ENCODE measurements at places on chromosomes 7 and 10.
A peak's percentile ranks its signal among the peaks of the same experiment; 100 is the strongest.

DNA sequence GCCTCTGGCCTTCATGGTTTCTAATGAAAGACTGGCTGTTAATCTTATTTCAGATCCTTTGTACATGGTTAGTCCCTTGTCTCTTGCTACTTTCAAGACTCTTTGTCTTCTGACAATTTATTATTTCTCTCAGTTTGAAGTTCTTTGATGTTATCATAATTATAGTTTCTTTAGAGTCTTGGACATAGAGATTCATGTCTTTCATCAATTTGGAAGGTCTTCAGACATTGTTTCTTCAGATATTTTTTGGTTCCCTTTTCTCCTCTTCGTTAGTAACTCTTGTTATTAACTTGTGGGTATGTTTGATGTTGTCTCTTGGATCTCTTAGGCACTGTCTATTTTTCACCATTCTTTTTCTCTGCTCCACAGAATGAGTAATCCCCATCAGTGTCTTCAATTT lies 8.7 kb downstream of the ZNF37A start:
- no peak for DNase-seq

DNA sequence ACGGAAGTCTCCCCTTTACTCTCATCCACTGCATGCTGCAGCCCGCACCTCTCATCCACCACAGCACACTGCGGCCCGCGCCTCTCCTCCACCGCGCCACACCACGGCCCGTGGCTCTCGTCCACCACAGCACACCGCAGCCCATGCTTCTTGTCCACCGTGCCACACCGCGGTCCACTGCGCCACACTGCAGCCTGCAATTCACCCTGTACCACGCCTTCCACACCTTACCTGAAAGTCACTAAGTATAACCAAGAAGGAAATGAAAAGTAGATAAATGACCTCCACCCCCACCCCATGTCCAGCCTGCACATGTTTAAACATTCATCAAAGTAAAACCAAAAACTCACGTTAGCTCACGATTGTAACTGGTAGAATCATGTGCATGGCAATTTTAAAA lies 176.1 kb downstream of the DIP2C start:
- no peak for DNase-seq

GRCh38 chr10:124942317-124943169 lies 620 bp downstream of the ZRANB1 start:
- no peak for DNase-seq

DNA sequence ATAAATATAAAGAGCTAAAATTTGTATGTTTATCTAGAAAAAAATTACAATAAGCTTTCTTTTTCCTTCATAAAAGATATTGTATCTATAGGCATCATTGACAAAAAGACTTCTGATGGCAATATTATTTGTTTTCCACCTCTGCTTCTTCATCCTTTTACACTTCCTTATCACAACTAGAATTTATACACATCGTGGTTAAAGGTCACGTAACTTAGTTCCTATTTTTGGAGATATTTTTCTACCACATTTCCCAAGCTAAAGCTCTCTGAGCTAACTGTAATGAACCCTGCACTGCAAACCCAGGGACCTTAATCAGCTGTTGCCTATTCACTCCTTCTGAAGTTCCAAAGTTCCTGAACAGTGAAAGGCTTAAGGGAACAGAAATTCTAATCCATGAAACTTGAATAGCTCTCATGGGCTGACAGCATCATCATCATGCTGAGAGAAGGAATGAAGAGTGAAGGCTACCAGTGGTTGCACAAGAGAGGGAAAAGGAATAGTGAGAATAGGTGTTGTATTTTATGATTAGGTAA lies 106.1 kb upstream of the SLC13A1 start:
- DNase-seq, result no peak

DNA sequence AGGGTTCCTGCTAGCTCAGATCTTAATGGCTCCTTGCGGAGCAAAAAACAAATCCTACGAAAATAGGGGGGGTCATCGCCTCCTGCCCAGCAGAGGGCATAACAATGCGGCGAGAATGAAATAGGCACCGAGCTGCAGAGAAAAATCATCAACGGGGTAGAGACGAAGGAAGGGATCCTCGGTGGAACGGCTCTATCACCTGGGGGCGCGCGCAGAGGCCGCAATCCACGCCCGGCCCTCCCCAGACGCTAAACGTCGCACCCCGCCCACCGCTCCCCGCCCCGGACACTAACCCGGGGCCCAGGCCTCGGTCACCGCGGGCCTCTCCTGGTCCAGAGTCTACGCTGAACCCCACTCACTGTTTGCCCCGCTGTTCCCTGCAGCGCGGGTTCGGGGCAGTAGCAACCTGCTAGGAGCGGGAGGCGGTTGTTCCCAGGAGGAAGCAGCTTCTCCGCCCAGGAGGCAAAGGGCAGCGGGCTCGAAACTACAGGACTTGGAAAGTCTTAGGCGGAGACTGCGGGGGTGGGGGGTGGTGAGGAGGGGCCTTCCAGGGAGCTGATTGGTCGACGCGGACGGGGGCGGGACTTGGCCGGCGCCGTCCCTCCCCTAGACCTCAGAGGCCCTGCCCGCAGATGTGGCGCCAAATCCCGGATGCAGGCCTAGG lies at the start of gene TCAF1:
Gene TCAF1 (minus strand): TSS at position 509 of the 664 bp plus-strand sequence. CDS start 25,568 bp downstream, outside the sequence.
- DNase-seq, result peak; percentile 66

DNA sequence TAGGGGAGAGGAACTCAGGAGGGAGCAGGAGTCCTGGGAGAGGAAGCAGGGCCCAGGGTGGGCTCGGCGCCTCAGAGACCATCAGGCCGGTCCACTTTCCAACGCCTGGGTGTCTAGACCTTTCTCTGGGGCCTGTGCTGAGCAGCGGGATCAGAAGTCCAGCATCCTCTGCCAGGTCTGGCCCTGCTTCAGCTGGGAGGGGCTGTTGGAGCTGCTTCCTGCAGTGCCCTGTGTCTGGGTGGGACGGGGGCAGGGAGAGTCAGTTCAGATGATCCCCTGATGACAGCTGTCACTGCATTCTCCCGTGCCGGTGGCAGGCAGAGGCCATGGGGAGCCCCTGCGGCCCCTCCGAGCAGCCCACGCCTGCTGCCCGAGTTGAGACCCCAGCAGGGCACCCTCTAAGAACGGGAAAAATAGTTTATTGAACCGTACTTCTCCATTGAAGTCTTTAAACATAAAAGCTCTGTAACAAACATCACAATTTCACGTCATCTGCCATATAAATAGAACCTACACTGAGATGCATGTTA lies 23.3 kb downstream of the AP5Z1 start:
- DNase-seq, result no peak

- DNase-seq, result no peak
Observed at GRCh38 chr10:543862-544822, 145.3 kb downstream of the DIP2C start.

DNA sequence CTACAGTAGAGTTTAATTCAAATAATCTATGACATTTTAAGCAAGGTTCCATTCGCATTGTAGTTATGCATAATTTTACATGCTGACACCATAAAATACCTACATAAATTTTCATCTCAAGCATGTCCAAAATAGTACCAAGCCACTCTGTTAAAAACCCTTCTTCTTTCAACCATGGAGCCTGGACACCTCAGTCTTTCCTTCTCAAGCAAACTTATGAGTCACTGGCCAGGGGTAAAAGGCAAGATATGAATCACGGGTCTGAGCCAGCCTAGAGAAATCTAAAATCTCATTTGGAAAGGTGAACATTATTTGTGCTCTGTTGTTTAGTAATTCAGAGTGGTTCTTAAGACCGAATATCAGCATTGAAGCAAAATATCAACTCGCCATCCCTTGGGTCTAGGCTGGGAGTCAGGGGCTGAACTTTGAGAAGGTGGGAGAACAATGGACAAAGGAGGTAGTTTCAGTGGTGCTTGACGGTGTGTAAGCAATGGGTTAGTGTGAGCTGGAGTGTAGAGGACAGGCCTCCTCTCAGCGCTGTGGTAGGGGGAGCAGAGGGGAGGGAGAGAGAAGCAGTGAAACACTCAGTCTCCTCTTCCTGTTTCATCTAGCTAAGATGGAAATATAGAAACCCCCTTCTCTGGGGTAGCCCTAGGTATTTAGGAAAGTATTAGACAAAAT lies 19.1 kb upstream of the GPAM start:
- no peak for DNase-seq

- no peak for DNase-seq
Observed at GRCh38 chr7:89549768-89550167, 604.5 kb upstream of the STEAP1 start.

GRCh38 chr7:105849122-105849855 lies 27.1 kb downstream of the ATXN7L1 start:
- no peak for DNase-seq

GRCh38 chr10:30125496-30125895 lies 66.1 kb upstream of the JCAD start:
- no peak for DNase-seq

DNA sequence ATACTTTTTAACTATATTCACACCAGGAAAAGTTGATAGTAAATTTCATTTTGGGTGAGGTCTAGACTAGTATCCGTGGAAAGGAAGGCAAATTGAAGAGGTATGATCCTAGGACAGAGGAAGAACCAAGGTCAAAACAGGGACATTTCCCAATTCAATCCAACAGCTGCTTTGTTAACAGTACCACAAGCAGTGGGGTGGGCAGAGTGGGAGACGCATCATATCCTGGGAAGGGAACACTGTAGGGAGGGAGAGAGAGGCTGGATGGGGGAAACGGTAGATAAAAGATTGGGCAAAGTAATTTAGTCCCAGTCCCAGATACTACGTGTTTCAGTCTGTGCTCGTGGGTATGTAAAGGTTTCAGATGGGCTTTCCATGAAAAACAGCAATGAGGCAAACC lies 9.2 kb upstream of the FAS start:
- no peak for DNase-seq

DNA sequence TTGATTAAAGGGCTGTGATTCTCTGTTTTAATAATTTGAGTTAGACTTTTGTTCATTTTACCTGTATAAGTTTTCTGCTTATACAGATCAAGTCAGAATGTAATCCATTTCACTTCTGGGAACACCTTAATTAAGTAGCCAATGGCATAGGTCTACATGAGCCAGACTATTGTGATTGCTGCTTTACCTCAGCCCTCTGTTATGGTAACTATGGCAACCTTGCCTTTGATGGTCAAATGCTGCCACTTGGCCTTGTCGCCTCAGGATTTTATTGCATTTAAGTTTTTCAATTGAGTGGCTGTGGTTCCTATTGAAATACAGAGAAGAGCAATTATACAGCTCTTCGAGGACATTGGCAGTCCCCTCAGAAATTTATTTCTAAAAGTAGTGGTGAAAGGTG lies 64.3 kb upstream of the TMEM106B start:
- no peak for DNase-seq

- DNase-seq, result no peak
Observed at GRCh38 chr7:90844421-90844820, 248.3 kb downstream of the CDK14 start.

- DNase-seq, result peak; percentile 47
Observed at GRCh38 chr7:73828107-73828803, 2.5 kb upstream of the CLDN4 start.

All from HS-27A (cell line).